Uterine smooth muscle cell (primary cell): ENCODE measurements at places on chromosomes 1 and 21. TPM values are rescaled to one million over a fixed set of nuclear protein-coding genes. Genes with fewer than 3 reads are reported as not detected.

The TNFSF4 gene
- 0.66 and 1.9 TPM in 2 replicates for total RNA-seq

The MAP3K7CL gene
- 11.8 and 19.7 TPM in 2 replicates for total RNA-seq

The SLC45A1 gene
- total RNA-seq = 1.00 and 1.5 TPM in 2 replicates

The GALNT2 gene
- total RNA-seq = 68.8 and 94.5 TPM in 2 replicates

The LCK gene
- not detected in 2 replicates for total RNA-seq

The NHLH1 gene
- total RNA-seq = not detected in 2 replicates

The LIN28A gene
- not detected in 2 replicates for total RNA-seq

The HHIPL2 gene
- total RNA-seq = 0.25 TPM in 1 of 2 replicates, not detected in the other
